NK-92 treated with Interleukin-12 subunit alpha and Interleukin-12 subunit beta, amount 100 ng/mL, for 24 hours (cell line): ENCODE measurements at places on chromosomes 5 and 9.

DNA sequence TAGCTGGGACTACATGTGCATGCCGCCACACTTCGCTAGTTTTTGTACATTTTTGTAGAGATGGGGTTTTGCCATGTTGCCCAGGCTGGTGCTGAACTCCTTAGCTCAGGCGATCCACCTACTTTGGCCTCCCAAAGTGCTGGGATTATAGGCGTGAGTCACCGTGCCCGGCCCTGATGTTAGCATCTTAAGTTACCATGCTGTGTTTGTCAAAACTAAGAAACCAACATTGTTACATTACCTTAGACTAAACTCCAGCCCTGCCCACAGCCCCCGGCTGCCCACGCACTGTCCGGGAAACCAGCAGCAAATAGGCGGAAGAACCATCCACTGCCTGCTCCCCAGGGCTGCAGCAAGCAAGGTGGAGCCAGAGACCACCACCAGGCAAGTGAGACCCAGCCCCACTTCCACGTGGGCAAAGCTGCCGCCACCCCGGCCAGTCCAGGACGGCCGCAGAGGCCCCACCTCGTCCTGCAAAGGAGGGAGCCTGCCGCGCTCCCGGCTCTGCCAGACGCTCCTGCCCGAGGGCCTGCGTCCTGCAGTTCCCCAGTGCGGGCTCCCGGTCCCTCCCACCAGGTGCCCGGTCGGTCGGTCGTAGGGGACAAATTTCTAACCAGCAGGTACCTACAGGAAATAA is 35.7 kb upstream of the TXN start:
- no peak for DNase-seq

- DNase-seq, result no peak
These were observed 15.9 kb downstream of the PPP2R2B start for GRCh38 chr5:146862641-146863040.

GRCh38 chr5:113122053-113122452 is 145.5 kb downstream of the DCP2 start:
- no peak for DNase-seq

GRCh38 chr9:13267743-13268142 is 11.7 kb downstream of the MPDZ start:
- DNase-seq, result no peak

- DNase-seq, result no peak
These were observed 169.2 kb downstream of the HSPA4 start for GRCh38 chr5:133220851-133221674.

- DNase-seq, result no peak
These were observed 297.8 kb downstream of the FBXL17 start for GRCh38 chr5:108084105-108084504.
